Kasumi-1 (cell line): ENCODE measurements at places on chromosomes 3 and 15.

- DNase-seq = no peak
Measured at GRCh38 chr3:17322106-17322793, 420.2 kb downstream of the TBC1D5 start.

GRCh38 chr15:57563416-57563815 lies 28.3 kb upstream of the MYZAP start:
- no peak for DNase-seq

DNA sequence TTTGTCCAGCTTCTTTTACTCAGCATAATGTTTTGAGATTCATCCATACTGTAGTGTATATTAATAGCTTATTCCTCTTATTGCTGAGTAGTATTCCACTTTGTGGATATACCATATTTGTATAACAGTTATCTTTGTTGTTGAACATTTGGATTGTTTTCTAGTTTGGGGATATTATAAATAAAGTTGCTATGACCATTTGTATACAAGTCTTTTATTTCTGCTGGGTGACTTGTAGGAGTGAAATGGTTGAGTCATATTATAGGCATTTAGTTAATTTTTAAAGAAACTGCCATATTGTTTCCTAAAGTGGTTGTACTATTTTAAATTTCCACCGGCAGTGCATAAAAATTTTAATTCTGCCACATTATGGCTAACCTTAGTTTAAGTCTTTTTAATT lies 53.4 kb downstream of the RPL39L start:
- no peak for DNase-seq

DNA sequence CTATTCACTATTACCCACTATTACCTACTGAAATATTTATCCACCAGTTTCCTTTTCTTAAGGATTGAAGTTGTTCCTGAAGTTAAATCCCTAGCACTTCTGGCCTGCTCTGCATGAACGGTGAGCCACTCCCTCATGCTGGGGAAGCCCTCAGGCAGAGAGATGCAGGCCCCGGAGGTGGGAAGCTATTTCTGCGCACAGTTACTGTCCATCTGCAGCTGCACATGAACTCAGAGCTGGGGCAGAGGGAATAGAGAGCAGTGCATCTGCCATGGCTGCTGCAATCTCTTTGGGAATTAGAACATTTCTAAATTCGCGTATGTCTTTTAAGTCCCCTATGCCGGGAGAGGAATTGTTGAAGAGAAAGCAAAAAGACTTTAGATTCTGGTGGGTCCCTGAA lies 6.3 kb upstream of the GALNT15 start:
- no peak for DNase-seq

GRCh38 chr15:33104212-33104611 lies 90.3 kb downstream of the FMN1 start:
- DNase-seq = no peak

- DNase-seq = no peak
Measured at GRCh38 chr3:196821806-196822355, 45.8 kb upstream of the SENP5 start.

DNA sequence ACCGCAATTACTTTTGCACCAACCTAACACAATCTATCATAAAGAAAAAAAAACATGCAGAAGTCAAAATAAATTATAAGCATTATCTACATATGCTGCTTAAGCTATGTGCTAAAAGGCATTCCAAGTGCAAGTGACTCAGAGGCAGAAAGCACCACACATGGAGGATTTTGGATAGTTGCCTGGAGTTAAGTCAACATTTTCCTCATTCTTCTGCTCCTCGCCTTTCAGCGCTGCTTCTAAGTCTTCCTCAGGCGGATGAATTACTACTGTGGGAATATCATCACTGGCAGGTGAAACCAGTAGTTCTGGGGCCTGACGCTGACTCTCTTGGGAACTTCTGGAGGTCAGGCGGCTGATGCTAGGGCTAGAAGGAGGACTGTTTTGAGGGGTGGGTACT lies 53.1 kb downstream of the SLC4A7 start:
- DNase-seq = no peak

GRCh38 chr3:60703008-60703407 lies 548.2 kb downstream of the FHIT start:
- no peak for DNase-seq

DNA sequence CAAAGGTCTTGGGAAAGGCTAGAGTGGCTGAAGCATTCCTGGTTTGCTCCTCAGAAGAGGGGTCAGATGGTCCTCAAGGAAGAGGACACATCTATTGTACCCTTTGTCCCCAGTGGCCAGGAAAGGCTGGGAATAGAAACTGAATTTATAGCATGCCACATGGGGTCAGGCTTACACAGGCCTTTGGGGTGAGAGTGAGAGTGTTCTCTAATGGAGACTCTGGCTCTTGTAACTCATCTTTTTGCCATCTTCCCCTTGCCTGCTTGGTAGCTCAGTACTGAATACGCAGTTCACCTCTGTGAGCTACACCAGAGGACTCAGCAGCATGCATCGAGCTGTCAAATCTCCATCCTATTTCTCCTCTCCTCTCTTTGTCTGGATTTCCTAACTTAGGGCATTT lies 87.5 kb downstream of the ATP2B2 start:
- peak; percentile 18 for DNase-seq

- no peak for DNase-seq
Measured at GRCh38 chr15:68489421-68489820, 57.5 kb upstream of the ITGA11 start.

- DNase-seq = no peak
Measured at GRCh38 chr3:45137656-45138181, 8.5 kb downstream of the CDCP1 start.

DNA sequence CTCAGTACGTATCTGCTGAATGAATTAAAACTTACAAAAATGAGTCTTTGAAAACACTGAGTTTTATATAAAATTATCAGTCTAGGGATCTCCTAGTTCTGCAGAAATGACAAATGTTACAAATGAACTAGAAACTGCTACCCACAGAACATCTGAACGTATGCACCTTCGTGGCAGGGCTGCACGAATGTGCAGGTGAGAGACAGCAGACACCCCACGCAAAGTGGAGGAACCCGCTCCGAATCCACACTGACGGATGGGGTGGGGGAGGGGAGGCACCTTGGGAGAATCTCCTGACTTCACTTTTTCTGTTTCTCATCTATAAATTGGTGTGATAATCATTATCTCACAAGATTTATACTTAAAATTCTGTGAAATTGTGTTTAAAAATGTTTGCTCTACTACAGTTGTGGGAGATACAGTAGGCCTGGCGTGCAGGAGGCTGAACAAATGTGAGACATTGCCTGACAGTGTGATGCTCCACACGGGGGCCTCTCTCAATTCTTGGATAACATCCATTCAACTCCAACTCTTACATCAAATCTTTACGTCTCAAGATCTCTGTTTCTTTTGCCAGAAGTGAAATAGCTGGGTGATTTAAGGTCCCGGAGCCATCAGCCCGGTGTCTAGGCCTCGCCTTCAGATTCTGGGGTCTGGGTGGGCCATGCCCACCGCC lies 86.9 kb downstream of the ATP10A start:
- DNase-seq = no peak

- peak; percentile 85 for DNase-seq
Measured at GRCh38 chr3:27312044-27312668, 57.0 kb downstream of the NEK10 start.

DNA sequence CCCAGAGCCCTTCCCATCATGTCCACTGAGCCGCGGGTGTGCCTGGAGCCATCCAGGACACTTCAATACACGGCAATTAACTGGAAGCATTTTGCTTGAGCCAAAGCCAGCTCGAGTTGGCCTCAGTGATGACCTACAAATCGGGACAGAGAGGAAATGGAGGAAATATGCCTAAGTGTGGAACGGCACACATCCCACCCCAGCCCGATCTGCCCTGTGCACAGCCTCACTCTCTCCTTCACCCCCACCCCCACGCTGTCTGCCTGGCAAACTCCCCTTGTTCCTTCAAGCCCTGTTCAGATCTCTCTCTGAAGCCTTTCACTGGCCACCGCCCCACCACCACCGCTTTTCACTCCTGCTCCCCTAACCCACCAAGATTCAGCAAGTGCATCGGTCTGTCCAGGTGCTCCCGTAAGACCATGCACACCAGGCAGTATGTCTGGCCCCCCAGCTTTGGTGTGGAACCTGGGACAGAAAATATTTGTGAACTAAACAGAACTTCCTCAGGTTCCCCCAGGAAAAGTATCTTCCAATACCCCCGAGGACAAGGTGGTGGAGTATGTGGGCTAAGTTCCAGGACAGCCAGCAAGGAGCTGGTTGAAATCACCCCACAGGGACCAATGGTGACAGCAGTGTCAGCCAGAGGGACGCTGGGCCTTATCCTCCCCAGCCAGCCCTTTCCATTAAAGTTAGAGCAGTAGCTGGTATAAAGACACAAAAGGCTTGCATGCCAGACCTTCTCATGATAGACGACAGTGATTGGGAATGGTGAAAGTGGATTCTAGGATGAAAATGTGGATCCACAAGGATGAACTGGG lies 83.7 kb downstream of the VGLL4 start:
- no peak for DNase-seq

- no peak for DNase-seq
Measured at GRCh38 chr3:196227629-196228493, 11.5 kb downstream of the SLC51A start.

DNA sequence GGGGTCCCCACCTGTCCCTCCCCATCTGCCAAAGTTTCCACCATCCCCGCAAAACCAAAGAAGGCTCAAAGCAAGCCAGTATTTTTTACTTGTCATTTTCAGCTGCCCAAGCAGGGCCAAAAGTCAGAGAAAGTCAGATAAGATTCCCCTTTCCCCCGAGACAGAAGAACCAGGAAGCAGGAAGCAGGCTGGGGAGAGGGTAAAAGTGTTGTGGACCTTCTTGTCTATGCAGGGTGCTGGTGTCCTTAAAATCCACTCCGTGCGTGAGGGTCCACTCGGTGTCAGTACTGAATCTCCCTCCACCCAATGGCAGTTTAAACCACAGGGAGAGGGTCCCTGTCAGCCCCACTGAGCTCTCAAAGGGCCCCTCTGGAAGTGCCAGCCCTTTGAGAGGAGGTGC lies 20.2 kb upstream of the RPL32 start:
- DNase-seq = no peak

GRCh38 chr3:73592154-73593144 lies 32.3 kb downstream of the PDZRN3 start:
- DNase-seq = no peak

GRCh38 chr3:128587391-128587790 lies 63.2 kb downstream of the RPN1 start:
- DNase-seq = no peak

GRCh38 chr3:54837964-54838363 lies 89.9 kb downstream of the LRTM1 start:
- DNase-seq = no peak

DNA sequence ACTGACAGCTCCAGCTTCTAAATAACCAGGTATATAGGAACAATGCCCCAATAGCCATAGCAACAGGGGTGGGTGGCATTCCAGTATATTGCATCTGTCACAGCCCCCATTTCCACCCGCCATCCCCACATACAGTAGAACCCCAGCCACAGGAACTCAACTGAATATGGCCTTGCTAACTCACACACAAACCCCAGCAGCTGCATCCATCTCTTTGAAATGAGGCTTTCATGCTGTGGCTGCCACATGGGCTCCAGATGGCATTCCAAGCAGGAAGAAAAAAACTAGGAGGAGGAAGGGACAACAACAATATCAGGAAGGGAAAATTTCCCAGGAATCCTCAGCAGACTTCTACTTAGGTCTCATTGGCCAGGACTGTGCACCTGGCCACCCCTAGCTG lies 54.6 kb downstream of the CCR3 start:
- no peak for DNase-seq

DNA sequence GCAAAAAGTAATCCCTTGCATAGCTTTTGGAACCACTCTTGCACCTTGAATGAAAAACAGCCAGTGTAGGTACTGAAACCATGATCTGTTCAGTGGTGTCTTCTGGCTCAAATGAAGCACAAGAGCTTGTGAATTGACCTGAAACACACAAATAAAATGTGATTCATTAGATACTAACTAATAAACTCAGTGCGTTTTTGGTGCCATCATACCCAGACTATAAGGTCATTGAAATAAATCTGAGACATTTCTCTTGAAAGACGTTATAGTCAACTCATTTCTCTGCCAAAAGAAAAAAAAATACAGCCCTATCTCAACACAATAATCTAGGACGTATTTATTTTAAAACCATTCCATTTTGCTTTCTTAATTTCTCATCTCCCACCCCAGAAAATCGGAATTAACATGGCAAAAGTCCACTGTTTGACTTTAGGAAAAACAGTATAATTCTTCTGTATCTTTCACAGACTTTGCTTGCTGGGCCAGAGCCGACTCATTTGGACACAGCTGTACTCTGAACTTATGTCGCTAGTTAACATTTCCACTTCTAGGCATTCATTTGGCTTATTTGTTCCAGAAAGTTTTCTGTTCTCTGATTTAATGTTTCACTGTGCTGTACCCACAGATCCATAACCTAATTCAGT lies 284.9 kb upstream of the TBL1XR1 start:
- DNase-seq = no peak

GRCh38 chr15:66131831-66132230 lies 121.7 kb downstream of the MEGF11 start:
- DNase-seq = no peak

- no peak for DNase-seq
Measured at GRCh38 chr3:50341996-50342650, 1.5 kb upstream of the RASSF1 start.

GRCh38 chr15:33584797-33585196 lies 274.0 kb downstream of the RYR3 start:
- DNase-seq = no peak

DNA sequence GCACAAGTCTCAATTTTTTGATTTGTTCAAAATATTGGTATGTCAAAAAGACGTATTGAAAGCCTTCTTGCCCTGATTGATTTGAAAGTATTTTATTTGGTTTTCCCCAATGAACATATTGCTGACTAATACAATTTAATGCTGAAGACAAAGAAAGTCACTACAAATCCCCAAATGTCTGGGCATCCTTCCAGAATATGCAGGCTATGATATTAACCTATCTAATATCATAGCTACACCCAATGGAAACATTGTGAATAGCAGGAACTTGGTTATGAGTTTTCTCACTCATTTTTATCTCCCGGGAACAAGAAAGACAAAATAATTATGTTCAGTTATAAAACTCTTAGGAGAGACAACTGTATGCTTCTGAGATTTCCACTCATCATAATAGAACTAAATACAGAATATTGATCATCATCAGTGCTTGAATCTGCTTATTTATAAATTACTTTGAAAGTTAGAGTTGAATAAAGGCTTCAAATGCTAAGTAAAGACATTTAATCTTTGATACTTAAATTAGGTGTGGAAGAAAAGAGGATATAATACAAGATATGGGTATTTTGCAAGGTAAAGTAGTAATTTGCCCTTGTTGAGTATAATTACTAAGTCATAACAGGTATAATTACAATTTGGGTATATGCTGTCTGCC lies 483.9 kb downstream of the RBMS3 start:
- peak; percentile 51 for DNase-seq

DNA sequence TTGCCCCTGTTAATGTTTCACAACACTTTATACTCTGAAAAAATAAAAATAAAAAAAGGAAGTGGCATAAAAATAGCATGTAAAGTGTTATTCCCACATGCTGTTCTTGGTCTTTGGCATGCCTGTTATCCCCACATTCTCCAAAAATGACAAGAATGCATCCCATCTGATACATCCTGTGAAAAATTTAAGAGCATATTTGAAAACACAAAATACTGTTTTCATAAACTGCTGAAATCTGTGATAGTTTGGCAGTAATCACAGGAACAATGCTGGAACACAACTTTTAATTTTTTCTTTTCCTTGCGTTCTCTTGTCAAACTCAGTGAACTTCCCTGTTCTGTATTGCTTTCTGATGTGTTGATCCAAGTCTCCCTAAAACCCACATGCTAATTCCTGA lies 288.8 kb downstream of the ROBO2 start:
- no peak for DNase-seq
